NCI-H1048 (cell line): ENCODE measurements at places on chromosomes 1 and 21.

- DNase-seq = no peak
These were observed 5.2 kb downstream of the NCF2 start for GRCh38 chr1:183585038-183585437.

DNA sequence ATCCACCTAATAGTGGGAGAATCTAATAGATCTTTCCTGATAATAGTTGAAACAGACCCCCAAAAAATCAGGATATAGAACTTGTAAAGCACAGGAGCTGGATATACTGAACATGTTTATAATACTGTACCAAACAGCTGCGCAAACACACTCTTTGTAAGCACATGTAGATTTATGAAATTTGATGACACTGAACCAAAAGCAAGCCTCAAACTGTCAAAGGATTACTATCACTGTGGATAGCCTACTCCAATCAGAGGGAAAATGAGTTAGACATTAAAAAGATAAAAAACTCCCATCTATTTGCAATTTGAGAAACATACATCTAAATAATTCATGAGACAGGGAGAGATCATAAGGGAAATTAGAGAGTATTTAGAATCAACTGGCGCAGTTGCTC lies 26.1 kb downstream of the RCAN3 start:
- DNase-seq = no peak

DNA sequence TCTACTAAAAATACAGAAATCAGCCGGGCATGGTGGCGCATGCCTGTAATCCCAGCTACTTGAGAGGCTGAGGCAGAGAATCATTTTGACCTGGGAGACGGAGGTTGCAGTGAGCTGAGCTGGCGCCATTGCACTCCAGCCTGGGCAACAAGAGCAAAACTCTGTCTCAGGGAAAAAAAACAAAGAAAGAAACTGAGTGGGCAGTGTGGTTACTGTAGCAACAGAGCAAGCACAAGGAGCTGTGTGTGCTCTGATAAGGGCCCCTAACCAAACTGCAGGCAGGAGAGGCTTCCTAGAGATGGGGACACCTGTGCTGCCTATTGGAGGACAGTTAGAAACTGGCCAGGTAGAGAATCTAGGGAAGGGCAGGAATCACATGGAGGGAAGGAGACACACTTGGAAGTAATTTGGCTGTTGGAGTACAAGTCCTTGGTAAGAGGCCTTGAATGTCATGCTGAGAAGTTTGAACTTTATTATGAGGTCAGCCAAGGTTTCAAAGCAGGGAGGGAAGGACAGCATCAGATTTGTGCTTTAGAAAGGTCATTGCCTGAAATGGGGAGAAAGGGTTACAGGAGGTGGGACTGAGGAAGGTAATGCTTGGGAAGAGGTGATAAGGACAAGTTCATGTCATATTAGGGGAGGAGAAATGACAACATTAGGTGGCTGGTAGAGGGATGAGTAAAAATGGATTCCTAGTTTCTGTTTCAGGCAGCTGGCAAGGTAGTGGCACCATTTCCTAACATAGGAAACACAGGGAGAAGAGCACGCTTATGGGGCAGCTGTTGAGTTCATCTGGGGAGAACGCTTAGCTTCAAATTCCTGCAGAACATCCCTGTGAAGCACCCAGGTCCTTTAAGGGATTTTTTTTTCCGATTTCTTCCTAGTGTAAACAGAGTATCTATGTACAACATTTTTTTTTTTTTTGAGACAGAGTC lies 69.2 kb upstream of the ARTN start:
- DNase-seq = no peak

DNA sequence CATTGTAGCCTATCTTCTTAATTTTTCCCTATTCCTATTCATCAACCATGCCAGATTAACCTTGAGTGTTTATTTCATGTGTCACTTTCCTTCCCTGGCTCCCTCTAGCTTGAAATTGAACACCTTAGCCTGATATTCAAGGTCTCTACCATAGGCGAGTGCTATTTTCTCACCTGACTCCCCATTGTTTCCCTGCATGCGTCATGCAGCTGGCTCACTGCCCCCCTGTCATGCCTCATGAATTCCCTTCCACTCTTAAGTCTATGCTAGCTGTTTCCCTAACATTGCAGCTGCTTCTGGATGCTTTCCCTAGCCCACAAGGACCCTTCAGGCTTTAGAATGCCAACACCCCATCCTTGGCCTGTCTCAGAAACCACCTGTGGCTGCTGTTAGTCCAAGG lies 56.7 kb upstream of the CD1D start:
- no peak for DNase-seq

GRCh38 chr1:183776731-183777130 lies 28.2 kb upstream of the RGL1 start:
- no peak for DNase-seq

DNA sequence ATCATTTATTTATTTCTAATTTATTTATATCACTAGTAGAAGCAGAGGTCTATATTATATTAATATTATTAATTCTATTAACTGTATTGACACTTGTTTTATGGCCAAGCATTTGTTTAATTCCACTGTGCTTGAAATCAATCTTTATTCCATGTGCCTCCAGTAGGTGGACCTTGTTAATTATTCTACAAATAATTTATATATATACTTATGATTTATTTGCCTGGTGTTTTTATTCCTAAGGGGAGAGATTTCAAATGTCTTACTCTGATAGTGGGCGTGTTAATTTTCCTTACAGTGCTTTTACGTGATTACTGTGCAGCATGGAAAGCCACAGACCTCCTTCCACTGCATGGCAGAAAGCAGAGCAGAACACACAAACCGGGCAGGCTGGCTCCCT lies 17.5 kb upstream of the OR6N2 start:
- no peak for DNase-seq

GRCh38 chr1:17743008-17743647 lies 12.0 kb upstream of the ACTL8 start:
- no peak for DNase-seq

GRCh38 chr1:230423261-230423660 lies 2.9 kb downstream of the PGBD5 start:
- DNase-seq = no peak

DNA sequence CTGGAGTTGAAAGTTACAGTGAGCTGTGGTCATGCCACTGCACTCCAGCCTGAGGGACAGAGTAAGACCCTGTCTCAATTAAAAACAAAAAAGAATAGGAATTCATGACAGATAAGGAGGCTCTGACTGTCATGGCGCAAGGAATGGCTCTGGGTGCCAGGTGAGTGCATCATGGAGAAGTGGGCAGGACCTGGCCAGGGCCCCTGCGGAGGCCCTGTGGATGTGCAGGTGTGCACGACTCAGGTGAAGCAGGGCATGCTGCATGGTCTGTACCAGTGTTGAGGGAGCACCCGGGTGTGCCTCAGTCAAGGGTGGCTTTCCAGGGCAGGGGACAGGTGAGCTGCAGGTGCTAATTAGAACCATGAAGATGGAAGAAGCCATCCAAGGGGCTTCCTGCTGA lies 14.0 kb downstream of the SLC1A7 start:
- DNase-seq = no peak

- no peak for DNase-seq
These were observed 30.4 kb downstream of the S100A10 start for GRCh38 chr1:151963288-151963687.

DNA sequence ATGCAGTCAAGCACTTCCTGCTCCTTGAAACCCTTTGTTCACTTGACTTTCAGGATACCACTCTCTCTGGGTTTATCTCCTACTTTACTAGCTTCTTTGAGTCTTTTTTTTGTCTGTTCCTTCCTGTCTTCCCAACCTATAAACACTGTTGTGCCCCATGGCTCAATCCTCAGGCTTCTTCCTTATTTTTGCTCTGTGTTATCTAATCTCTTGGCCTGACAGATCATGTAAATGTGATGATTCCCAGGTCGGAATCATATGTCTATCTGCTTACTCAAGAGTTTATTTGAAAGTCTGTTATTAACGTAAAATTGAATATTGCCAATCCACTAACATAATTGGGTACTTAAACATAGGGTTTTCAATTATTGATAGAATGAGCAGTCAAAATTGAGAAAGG lies 171.7 kb upstream of the ST6GALNAC5 start:
- no peak for DNase-seq

GRCh38 chr1:225996946-225997545 lies 2.1 kb downstream of the SDE2 start:
- no peak for DNase-seq

DNA sequence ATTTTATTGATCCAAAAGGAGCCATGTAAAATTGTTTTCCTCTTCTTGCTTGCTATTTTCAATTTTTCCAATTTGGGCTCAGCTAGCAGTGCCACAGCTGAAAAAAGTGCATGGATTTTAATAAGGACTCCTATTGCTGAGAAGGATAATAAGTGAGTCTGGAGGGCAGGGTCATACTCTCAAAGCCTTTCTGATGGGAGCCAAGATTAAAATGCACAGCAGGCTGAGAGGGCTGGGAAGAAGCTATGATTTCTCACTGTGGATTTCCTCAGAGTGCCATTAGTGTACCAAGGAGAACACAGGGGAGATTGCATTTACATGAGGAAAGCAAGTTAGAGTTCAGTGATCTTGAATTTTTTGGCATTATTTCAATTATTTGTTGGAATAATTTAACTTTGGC lies 261.3 kb downstream of the ST6GALNAC3 start:
- no peak for DNase-seq

- DNase-seq = peak; percentile 46
These were observed 1.8 kb downstream of the ARPC5 start for GRCh38 chr1:183633676-183634343.

DNA sequence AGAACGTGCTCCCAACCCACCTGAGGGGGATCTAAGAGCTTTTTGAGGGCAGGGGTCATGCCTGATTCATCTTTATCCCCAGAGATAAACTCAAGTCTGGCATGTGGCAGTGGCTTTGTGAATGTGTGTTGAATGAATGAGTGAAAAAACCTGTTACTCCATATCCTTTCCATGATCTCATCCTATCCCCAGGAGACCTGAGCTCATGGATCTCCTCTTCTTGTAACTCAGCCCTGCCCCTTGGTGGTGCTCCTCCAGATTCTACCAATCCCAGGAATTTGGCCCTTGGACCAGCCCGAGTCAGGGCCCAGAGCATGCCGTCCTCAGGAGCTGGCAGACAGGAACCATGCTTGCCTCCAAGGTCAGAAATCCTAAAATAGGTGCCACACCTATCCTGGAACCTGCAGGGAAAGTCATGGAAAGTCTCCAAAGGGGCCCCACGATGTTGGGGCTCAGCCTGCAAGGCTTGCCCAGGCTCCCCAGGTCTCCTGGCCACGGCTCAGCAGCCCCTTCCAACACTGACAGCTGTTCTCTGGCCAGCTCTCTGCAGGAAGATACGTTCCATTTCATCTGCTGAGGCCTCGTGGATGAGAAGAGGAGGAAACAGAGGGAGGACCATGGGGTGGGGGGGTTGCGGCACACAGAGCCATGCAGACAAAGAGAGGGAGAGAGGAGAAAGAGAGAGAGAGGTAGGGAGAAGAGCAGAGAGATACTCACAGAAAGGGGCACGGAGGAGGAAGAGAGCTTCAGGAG lies 214.6 kb downstream of the TRABD2B start:
- no peak for DNase-seq

DNA sequence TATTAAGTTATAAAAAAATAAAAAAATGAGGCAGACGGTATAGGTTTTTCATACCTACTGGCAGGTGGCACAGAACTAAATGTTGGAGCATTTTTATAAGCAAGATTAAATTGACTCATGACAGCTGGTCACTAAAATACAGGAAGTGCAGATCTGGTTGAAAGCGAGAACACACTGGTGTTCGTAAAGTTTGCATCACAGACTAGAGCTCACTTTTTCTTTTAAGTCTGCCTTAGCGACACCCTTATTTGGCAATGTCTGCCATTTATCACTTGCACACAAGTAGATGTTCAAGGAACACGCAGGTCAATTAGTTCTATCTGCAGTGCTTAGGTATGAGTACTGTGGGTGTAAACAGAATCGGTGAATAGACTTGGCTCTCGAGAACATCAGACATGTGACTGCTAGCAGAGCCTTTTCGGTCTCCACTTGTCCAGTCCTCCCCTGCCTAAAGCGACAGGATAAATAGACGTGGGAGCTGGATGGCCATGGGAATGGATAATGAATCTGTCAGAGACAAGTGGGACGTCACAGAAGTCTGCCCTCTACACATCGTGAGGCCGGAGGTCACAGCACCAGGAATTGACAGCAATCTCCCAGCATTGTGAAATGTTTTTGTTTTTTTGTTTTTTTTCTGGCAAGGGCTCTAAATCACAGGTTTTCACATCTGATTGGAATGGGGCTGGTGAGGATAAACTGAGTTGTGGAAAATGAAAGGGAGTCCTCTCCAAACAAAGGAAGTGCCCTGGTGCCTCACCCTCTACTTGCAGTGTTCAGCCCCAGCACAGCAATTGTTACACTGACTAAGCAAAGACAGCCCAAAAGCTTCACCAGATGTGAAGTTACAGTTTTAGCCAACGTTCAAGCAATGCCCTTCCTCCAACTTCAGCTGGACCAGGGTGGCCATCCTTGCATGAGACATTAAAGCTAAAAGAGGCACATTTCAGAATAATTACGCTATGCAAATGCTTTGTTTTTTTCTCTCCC lies 248.9 kb downstream of the NTNG1 start:
- no peak for DNase-seq

- DNase-seq = no peak
These were observed 55.8 kb downstream of the CENPF start for GRCh38 chr1:214658785-214659184.

GRCh38 chr1:237814319-237814924 lies 76.3 kb downstream of the ZP4 start:
- DNase-seq = no peak

GRCh38 chr1:145927916-145928643 lies 796 bp upstream of the RBM8A start:
- no peak for DNase-seq

- DNase-seq = no peak
These were observed 8.0 kb downstream of the PHLDA3 start for GRCh38 chr1:201460814-201461644.

DNA sequence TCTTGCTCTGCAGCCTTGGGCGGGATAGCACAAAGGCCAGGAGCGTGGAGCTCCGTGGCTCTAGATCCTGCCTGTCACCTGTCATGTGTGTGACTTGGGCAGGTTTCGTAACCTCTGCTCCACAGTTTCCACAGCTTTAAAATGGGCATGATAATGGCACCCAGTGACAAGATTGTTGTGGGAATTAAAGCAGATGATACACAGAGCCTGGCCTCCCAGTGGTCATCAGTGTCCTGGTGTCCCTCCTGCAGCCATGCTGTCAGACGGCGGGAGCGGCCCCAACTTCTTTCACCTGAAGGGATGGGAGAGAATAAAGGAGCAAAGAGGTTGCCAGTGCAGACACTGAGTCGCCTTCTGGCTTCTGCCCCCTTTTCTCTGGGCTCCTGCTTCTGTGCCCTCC lies 61.5 kb downstream of the SLC37A1 start:
- DNase-seq = no peak

- no peak for DNase-seq
These were observed at the start of gene AIM2 for GRCh38 chr1:159076438-159077119. Gene AIM2 (minus strand): TSS chr1:159076766. CDS start chr1:159073499, 3,267 bp downstream.

DNA sequence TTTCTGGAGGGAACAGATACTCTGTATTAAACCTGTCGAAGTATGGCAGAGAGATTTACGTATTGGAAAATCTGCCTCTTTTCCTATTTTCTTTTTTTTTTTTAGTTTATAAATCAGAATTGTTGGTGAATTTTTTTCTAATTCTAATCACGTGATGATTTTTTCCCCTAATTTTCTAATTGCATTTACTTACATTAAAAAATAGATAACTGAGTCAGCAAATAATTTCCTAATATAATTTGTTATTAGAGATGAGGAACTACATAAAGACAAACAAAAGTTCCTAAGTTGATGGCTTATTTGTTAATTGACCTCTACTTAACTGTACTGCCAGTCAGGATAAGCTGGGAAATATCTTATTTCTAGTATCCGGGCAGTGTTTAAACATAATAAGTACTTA lies 34.6 kb downstream of the SNX7 start:
- DNase-seq = no peak
